GM12891 (cell line): ENCODE measurements at places on chromosomes 12 and 14.

- no peak for DNase-seq
Observed at GRCh38 chr14:66315548-66315947, 170.6 kb upstream of the CCDC196 start.

DNA sequence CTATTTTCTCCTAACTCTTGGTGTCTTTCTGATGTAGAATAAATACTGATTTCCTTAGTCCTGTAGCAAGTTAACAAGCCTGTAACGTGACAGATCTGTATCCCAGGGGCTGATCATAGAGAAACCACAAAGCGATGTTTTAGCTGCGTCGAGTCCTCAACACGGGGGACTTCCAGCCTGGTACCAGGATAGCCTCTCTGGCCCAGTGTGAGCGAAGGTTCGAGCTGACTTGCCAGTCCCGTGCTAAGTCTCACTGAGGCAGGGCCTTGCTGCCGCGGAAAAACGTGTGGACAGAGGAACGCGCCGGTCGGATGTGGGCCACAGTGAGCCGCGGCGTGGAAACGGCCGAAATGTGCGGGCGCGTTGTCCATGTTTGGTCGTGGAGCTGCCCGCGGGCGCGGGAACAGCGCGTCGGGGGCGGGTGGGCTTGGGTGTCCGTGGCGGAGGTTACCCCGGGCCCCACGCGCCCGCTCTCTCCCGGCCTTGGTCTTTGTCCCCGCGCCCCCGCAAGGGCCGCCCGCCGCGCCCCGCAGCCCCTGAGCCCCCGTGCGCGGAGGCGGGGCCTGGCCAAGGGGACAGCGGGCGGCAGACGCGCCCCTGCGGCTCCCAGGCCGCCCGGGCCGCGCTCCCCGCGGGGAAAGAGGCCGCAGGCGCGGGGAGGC is 531 bp upstream of the EML1 start:
- no peak for DNase-seq

DNA sequence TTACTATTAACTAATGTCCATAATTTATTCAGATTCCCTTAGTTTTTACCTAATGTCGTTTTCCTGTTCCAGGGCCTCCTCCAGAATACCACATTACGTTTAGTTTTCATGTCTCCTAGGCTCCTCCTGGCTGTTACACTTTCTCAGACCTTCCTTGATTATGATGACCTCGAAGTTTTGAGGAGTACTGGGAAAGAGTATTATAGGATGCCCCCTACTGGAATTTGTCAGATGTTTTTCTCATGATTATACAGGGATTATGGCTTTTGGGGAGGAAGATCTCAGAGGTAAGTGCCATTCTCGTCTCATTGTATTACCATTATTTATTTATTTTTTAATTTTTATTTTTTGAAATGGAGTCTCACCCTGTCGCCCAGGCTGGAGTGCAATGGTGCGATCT is 17.7 kb upstream of the C1S start:
- DNase-seq, result no peak

GRCh38 chr14:67666750-67667449 is 7.5 kb downstream of the VTI1B start:
- DNase-seq, result peak; percentile 22

DNA sequence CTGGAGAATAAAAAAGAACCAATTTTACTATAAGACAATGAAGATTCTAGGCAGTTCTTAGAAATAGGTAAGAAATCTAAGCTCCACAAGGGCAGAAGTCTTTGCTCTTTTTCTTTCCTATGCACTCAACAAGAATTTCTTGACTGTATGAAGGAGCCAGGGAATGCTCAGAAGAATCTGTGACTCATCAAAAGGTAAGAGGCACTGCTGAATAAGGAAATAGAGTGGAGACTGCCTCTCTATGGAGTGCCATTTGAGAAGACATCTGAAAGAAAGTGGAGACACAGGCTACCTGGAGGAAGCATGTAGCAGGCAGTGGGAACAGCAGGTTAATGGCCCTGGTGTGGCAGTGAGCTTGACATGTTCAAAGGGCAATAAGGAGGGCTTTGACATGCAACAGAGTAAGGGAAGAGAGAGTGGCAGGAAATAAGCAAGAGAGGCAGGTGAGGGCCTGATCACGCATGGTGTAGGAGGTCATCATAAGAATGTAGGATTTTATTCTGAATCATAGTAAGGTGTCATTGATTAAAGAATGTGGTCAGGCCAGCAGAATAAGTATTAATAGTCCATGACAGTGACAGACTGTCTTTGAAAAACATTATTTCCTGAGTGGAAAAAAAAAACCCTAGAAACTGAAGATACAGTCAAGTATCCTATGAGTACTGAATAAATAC is 446.7 kb upstream of the GARIN6 start:
- no peak for DNase-seq

GRCh38 chr12:42270596-42270995 is 32.5 kb upstream of the YAF2 start:
- no peak for DNase-seq

DNA sequence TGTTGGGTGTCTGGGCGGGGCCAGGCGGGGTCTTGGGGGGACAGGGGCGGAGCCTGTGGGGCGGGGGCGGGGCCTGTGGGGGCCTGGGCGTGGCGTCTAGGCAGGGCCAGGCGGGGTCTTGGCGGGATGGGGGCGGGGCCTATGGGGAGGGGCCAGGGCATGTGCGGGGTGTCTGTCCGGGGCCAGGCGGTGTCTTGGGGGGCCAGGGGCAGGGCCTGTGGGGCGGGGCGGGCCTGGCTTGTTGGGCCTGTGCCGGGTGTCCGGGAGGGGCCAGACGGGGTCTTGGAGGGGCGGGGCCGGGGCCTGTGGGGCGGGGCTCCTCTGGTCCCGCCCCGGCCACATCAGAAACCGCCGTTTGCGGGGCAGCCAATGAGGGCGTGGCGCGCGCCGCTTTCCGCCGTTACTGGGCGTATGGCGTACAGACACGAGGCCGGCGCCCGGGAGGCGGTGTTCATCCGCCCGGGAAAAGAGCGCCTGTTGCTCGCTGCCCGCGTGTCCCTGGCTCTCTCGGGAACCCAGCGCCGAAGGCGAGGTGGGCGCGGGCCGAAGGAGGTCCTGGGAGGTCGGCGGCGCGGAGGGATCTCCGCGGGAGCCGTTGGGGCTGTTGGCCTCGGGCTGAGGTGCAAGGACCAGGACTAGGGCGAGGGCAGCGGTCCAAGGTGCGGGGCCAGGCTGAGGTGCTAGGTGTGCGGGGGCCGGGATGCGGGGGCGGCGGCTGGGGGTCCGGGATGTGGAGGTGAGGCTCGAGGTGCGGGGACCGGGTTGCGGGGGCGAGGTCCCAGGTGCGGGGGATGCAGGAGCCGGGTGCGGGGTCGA is at the start of gene PIWIL1:
Gene PIWIL1, plus strand, starts transcription at position 400 of the 816 bp plus-strand sequence. CDS start 4,705 bp downstream, outside the sequence.
- peak; percentile 25 for DNase-seq

DNA sequence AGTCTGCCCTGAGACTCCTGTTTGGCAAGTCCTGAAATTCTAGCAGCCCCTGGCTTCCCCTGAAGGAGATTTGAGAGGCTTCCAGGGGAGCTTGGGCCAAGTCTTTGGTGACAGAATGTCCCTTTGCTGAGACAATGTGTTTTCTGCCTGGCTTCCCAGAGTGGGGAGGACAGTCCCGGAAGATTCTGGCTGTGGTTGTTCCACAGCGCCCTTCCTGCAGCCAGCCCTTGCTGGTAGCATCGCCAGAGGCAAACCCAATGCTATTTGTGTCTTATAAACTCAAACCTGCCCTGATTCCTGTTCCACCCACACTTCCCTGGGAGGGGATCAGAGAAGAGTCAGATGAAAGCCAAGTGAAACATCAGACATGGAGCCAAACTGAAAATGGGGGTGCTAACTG is 56.4 kb upstream of the OAS1 start:
- no peak for DNase-seq

GRCh38 chr12:104698871-104699270 is 242.1 kb downstream of the CHST11 start:
- no peak for DNase-seq
